ENCODE measurements at places on chromosomes 2 and 18. TPM values are rescaled to one million over a fixed set of nuclear protein-coding genes. Genes with fewer than 3 reads are reported as not detected.
A peak's percentile ranks its signal among the peaks of the same experiment; 100 is the strongest.

GRCh38 chr18:22164337-22165048 lies 4.9 kb upstream of the GATA6 start:
- no peak overlapping the region for H3K4me3 ChIP-seq
- no peaks in the 10 kb centered on the region for H3K27me3 ChIP-seq
- peaks cover 10% of the 10 kb centered on the region for H3K4me1 ChIP-seq
- H3K36me3 ChIP-seq, result no peaks in the 10 kb centered on the region

DNA sequence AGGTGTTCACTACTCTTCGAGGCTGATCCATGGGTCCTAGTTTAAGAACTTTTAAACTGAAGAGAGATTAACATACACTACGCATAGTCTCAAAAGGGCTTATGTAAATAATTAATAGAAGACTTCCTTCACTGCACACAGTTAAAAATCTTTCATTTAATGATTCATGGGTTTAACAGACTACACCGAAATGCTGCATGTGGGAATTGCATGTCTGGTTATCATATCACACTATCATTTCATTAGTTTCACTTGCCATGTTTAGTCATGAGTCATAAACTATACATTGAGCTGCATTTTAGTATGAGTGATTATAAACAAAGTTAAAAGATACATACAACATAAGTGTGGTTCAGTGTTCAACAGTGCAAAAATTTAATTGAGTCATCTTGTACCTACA lies 31.2 kb downstream of the GLS start:
- no peak overlapping the region for H3K4me3 ChIP-seq
- H3K36me3 ChIP-seq, result no peaks in the 10 kb centered on the region
- H3K4me1 ChIP-seq, result no peaks in the 10 kb centered on the region
- DNase-seq, result no peak

- no peaks in the 10 kb centered on the region for H3K27me3 ChIP-seq
- no peak for DNase-seq
- H3K4me1 ChIP-seq, result no peaks in the 10 kb centered on the region
- no peak overlapping the region for H3K4me3 ChIP-seq
- H3K36me3 ChIP-seq, result no peaks in the 10 kb centered on the region
- no peak overlapping the region for H3K27ac ChIP-seq
Observed at GRCh38 chr18:26429535-26430226, 118.7 kb downstream of the KCTD1 start.

DNA sequence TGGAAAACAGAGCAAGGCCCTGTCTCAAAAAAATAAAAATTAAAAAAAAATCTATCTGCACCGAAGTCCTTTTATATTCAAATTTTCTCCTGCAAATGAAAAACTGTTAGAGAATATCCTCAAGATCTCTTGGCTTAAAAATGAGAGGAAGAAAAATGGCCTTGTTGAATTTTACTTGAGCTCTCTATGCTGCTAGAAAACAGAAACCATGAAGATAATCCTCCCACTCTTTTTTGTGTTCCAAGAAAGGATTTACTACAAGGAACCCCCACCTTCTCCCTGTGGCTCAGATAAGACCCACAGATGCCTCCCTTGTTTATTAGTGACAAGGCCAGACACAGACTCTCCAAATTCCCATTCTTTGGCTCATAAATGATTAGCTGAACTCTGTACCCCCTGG lies 71.0 kb downstream of the SGPP2 start:
- DNase-seq, result no peak
- H3K4me3 ChIP-seq, result no peak overlapping the region
- no peak overlapping the region for H3K27ac ChIP-seq
- no peaks in the 10 kb centered on the region for H3K4me1 ChIP-seq
- no peaks in the 10 kb centered on the region for H3K27me3 ChIP-seq
- no peaks in the 10 kb centered on the region for H3K36me3 ChIP-seq

- no peak overlapping the region for H3K27ac ChIP-seq
- no peak for DNase-seq
- no peaks in the 10 kb centered on the region for H3K36me3 ChIP-seq
Observed at GRCh38 chr2:75790121-75790813, 79.6 kb upstream of the GCFC2 start.

DNA sequence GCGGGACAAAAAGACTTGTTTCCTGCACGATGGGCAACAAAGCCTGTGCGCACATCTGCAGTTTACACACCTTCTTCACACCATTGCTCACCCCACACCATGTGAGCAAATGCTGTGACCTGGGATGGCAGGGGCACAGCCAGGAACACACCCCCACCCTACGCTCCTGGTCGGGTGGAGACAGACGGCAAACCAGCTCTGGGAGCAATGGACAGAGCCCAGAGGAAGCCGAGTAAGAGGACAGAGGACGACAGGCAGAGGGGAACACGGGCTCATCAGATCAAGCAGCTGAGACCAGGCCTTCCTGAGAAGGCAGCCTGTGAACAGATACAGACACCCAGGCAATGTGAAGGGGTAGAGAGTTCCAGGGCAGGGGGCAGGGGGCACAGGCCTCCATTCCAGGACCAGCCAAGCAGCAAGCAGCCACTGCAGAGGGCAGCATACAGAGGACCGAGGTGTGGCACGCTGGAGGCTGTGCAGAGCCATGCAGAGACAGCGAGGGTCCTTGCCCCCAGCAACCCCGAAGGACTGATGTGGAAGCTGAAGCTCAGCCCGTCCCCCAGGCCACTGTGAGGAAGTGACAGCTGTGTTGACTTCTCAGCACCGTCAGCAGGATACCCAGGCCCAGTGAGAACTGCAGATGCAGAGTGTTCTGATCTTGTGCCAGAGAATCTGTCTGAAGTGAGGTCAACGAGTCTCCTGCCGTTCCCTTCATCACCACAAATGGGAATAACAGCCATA lies 46.2 kb downstream of the PARD6G start:
- peak overlapping the region; percentile 23 for H3K27ac ChIP-seq
- no peaks in the 10 kb centered on the region for H3K4me1 ChIP-seq
- no peaks in the 10 kb centered on the region for H3K27me3 ChIP-seq

GRCh38 chr2:163490281-163490680 lies 245.5 kb downstream of the FIGN start:
- H3K27ac ChIP-seq, result no peak overlapping the region
- no peaks in the 10 kb centered on the region for H3K27me3 ChIP-seq
- H3K4me3 ChIP-seq, result no peak overlapping the region
- H3K4me1 ChIP-seq, result no peaks in the 10 kb centered on the region
- no peaks in the 10 kb centered on the region for H3K36me3 ChIP-seq

DNA sequence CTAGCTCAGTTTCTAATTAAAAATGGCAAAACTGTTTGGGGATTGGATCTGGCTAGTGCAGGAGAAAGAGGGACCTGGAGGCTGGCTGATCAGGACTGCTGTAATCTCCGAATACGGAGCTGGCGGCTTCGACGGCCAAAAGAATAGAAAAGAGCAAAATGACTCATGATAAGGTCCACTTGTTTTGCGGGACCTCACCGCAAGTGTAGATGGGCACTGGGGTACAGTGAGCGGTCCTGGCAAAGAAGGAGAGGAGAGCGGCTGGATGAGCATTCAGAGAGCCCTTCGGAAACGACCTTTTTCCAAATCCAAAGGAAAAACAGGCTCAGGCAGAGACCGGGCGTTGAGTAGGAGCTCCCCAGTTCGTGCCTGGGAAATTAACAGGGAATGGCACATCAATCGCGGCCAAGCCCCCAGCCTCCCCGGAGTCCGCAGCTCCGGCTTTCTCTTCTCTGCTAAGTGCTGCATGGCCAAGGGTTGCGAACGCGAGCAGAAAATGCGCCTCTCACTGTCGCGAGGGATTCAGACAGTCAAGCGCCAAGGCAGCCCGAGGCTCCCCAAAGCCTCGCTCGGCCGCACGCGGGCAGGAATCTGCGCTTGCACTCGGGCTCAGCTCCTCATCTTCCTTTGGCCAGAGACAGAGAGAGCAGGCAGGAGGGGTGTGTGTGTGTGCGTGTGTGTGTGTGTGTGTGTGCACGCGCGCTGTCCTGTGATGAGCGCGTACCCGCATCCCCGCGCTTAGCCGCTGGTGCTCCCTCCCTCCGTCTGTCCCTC lies 1.8 kb downstream of the DCC start:
- H3K4me1 ChIP-seq, result peaks cover 5% of the 10 kb centered on the region
- peaks cover 4% of the 10 kb centered on the region for H3K27me3 ChIP-seq
- no peak overlapping the region for H3K4me3 ChIP-seq

- H3K27me3 ChIP-seq, result no peaks in the 10 kb centered on the region
- no peaks in the 10 kb centered on the region for H3K36me3 ChIP-seq
- H3K27ac ChIP-seq, result no peak overlapping the region
- DNase-seq, result no peak
Observed at GRCh38 chr2:126808929-126809328, 89.8 kb upstream of the TEX51 start.

DNA sequence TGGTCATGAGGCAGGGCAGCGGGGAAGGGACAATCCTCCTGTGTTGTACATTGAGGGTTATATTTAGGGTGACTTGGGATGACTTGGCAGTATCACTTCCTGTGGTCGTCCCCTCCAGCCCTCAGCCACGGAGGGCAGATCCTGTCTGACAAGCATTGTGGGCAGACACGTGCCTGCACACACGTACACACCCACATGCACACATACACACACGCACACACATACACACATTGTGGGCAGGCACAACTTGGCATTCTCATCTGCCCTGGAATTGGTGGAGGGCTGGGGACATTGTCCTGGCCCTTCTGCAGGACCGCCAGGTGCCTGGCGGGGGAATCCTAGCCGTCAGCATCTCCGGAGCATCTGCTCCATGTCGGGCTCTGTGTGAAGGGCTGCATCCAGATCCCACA lies 47.6 kb downstream of the ODC1 start:
- H3K27me3 ChIP-seq, result no peaks in the 10 kb centered on the region
- H3K4me3 ChIP-seq, result no peak overlapping the region
- peak overlapping the region; percentile 30 for H3K27ac ChIP-seq
- H3K36me3 ChIP-seq, result no peaks in the 10 kb centered on the region

GRCh38 chr2:61238219-61239012 lies 76.4 kb downstream of the C2orf74 start:
- no peak overlapping the region for H3K4me3 ChIP-seq
- peaks cover 29% of the 10 kb centered on the region for H3K36me3 ChIP-seq
- H3K4me1 ChIP-seq, result no peaks in the 10 kb centered on the region
- H3K27me3 ChIP-seq, result no peaks in the 10 kb centered on the region
- no peak overlapping the region for H3K27ac ChIP-seq

- H3K36me3 ChIP-seq, result no peaks in the 10 kb centered on the region
- no peaks in the 10 kb centered on the region for H3K27me3 ChIP-seq
- no peaks in the 10 kb centered on the region for H3K4me1 ChIP-seq
Observed at GRCh38 chr2:234257859-234258561, 207.5 kb downstream of the SPP2 start.

DNA sequence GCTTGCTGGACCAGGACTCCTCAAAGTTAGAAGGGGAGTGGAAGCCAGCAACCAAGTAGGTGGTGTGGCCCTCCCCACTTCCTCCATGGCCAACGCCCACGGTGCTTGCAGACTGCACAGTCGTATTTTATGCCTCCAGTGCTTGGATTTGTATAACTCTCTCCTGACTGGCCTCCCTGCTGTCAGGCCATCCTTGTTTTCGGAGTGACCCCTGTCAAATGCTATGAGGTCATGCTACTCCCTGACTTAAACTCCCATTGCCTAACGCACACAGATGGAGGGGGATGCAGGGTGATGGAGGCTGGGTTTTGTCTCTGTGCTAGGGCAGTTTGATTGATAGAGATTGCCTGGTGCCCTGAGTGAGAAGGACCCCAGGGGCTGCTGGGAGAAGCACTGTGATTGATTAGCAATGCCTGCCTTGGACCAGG lies 36.1 kb downstream of the GLI2 start:
- no peaks in the 10 kb centered on the region for H3K27me3 ChIP-seq
- H3K4me1 ChIP-seq, result no peaks in the 10 kb centered on the region
- no peak for DNase-seq
- no peak overlapping the region for H3K4me3 ChIP-seq

DNA sequence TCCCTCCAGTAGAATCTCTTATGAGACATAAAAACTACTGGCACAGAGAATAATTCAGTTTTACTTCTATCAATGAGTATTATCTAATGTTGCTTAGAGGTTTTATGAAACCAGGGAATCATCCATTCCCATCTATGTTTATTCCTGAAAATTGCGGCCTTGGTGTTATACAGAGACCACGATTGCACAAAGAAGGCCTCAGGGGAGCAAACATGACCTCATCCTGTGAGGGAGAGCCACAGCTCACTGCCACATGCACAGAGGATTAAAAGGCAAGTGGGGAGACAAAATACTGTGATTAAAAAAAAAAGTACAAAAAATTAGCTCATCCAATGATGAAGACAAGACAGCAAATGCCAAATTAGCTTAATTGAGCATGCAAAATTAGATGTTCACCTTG lies 111.8 kb upstream of the SLC35G4 start:
- DNase-seq, result no peak
- no peaks in the 10 kb centered on the region for H3K36me3 ChIP-seq
- no peaks in the 10 kb centered on the region for H3K27me3 ChIP-seq
- no peak overlapping the region for H3K4me3 ChIP-seq
- H3K27ac ChIP-seq, result no peak overlapping the region
- no peaks in the 10 kb centered on the region for H3K4me1 ChIP-seq

- peaks cover 6% of the 10 kb centered on the region for H3K27me3 ChIP-seq
- peaks cover 9% of the 10 kb centered on the region for H3K4me1 ChIP-seq
- no peaks in the 10 kb centered on the region for H3K36me3 ChIP-seq
Observed at GRCh38 chr2:70947556-70948184, 12.0 kb downstream of the ATP6V1B1 start.

DNA sequence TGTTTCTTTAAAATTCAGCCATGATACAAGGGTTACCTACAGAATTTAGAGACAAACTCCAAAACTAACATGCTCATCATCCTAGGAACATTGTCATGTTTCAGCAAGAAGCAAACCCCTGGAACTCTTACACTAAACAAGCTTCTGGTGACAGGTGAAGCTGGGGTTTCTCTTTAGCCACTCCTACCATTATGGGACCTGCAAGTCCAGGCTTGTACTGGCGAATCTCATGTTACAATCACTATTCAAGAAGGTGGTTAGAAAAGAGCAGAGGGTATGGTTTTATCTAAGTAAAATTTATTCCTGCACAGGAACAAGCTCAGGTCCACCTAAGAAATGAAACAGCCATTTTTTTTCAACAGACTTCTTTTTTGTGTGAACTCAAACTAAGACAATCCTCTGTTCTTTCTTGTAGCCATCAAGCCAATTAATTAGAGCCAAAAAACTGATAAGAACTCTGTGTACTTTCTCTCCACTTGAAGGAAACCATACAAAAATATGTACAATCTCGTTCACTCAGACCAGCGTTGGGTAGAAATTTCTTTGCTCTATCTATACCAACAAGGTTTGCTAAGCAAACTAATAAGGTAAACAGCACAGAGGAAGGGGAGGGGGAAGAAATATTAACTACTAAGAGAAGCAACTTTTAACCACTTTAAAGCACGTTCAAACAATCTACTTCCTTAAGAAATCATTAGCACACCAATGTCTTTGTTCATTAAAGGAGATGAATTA lies 63.3 kb upstream of the NEDD4L start:
- no peaks in the 10 kb centered on the region for H3K36me3 ChIP-seq
- H3K27ac ChIP-seq, result no peak overlapping the region

Gene PLCD4
- 0.17 TPM for total RNA-seq

Gene ACYP2
- total RNA-seq, result 14.4 TPM

Gene KCTD1
- total RNA-seq, result 2.9 TPM

Gene ESPNL
- total RNA-seq, result 0.59 TPM

Gene LINC00305
- not detected for total RNA-seq

Gene RALBP1
- total RNA-seq, result 34.8 TPM

Gene RAPGEF4
- total RNA-seq, result 1.5 TPM

Gene GRHL1
- 13.7 TPM for total RNA-seq

Measured in liver (tissue), 10 donors.